ENCODE measurements at places on chromosomes 2 and 18.

DNA sequence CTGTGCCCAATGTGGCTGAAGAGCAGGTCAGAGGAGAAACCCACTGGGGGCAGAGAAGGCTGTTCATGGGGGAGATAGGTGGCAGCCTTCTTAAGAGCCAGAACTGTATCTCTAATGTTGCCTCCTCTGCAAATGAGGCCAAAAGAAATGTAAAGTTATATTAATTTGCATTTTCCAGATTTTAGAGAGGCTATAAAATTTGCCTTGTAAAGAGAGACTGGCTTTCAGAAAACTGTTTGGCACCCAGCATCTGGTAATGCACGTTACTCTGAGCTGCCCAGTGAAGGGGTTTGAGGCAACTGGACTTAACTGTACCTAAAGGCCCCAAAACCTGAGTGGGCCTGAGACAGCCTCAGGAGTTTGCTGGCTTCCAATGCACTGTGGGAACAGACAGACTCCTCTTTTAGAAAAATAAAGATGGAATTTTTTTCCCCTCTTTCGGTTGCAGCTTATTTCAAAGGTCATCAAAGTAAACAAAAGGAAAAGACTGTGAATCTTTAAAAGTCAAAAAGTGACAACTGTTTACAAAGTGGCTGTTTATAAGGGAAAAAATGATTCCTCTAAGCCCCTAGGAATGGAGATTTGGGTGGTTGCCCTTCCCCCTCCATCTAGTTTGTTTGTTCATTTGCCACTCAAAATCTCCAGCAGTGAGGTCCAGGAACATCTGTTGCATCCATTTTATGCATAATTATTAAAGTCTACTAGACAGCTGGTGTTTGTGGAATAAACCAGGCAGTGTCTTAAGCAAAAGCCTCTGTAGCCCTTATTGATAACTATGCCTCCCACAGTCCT is 132.2 kb upstream of the ZFP36L2 start:
- DNase-seq: no peak

GRCh38 chr2:233546101-233546500 is 20.5 kb downstream of the USP40 start:
- no peak for DNase-seq

GRCh38 chr2:105732955-105733607 is 11.6 kb upstream of the NCK2 start:
- no peak for DNase-seq

GRCh38 chr2:221716426-221717303 is 144.6 kb upstream of the EPHA4 start:
- DNase-seq: no peak

- DNase-seq: no peak
Observed at GRCh38 chr2:189477756-189478155, 36.5 kb downstream of the WDR75 start.

GRCh38 chr2:241612156-241613016 is 24.6 kb downstream of the THAP4 start:
- no peak for DNase-seq

GRCh38 chr18:68121308-68121707 is 593.6 kb downstream of the TMX3 start:
- DNase-seq: no peak

- no peak for DNase-seq
Observed at GRCh38 chr2:200738590-200738989, 73.1 kb upstream of the BZW1 start.

DNA sequence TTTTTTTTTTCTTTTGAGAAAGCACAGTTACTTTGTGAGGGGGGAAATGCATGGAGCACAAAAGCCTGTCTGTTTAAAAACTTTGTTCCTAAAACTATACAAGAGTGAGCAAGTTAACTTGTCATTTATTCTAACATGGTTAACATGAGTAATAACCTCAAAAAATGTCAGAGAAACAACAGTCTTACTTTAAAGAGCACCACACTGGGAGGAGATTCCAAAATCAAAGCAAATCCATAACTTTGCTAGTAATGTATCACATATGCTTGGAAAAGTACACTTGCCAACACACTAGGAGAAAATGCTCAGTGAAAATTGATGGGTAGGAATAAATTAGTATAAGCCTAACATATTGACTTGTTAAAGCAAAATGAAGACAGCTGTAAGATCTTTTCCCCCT is 157.1 kb downstream of the PRPF40A start:
- DNase-seq: no peak

DNA sequence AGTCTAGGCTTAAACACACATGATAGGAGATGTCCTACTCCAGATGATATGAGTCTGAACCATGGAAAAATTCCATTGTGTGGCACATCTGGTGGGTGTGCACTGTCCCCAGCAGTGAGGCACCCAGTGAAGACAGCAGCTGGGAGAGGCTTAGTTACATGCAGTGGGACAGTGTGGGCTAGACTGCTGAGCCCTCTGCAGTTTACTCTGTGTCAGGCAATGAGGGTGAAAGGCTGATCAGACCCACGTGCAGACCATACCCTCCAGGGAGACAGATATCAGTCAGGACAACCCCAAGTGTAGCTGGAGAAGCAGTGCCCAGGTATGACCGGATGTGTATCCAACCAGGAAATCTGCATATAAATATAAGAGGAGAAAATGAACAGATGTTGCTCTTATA is 13.4 kb downstream of the IL37 start:
- DNase-seq: no peak

DNA sequence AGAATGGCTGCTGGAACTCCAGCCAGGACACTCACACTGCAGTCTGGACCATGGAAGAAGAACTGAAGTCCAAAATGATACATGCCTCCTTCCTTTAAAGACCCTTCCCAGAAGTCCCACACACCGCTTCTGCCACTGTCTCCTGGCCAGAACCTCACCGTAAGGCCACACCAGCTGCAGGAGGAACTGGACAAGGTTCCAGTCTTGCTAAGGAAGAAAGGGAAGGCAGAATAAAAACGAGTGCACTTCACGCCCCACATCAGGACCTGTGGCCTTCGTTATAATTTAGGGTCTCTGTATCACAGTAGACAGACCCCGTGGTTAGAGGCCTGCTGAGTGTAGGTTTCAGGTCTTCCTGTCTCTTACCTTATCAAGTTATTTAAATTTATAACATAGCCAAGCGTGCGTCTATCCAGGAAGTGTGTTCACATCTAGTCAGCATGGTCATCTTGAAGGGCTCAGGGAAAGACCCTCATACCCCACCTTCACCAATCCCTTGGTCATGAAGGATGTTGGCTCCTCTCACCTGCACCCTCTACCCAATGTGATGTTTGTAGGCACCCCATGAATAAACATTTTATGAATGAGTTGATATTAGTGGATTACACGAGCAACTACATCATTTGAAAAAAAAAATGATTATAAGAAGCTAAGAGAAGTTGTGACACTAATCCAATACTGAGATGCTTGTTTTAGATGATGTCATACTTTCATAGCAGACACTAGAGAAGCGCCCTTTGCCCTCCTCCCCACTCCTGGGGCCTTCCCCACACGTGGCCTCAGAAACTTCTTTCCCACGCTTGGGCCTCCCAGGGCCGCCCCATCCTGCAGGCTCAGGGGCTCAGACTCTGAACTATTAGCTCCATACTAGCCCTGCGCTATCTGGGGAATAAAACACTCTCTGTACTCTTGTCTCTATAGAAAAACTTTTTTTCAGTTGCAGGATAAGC is 157.6 kb downstream of the FAM210A start:
- DNase-seq: peak; percentile 72

GRCh38 chr18:2139691-2140090 is 431.6 kb downstream of the METTL4 start:
- DNase-seq: no peak

All from stimulated activated CD8-positive, alpha-beta memory T cell treated with anti-CD3 and anti-CD28 coated beads, Interleukin-7, amount 100 ng/mL, for 48 hours (primary cell).